ENCODE measurements at places on chromosomes 1 and 21. TPM values are rescaled to one million over a fixed set of nuclear protein-coding genes. Genes with fewer than 3 reads are reported as not detected.

DNA sequence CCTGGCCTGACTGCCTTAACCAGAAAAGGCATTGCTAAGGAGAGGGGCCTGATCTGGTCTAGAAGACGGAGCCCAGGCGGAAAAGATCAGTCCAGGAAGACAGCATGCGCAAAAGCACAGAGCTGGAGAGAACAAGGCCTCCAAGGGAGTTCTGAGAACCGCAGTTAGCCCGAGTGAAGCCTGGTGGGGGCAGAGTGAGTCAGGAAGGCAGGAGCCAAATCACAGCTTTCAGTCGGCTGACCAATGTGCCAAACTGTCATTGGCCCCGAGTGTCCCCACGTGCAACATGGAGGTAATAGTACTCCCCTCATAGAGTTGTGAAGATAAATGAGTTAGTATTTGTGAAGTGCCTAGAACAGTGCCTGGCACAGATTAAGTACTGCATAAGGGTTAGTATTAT, 1.2 kb upstream of the TSPAN2 start:
- DNase-seq: no peak

The SERTAD4 gene
- total RNA-seq: 7.5 TPM

DNA sequence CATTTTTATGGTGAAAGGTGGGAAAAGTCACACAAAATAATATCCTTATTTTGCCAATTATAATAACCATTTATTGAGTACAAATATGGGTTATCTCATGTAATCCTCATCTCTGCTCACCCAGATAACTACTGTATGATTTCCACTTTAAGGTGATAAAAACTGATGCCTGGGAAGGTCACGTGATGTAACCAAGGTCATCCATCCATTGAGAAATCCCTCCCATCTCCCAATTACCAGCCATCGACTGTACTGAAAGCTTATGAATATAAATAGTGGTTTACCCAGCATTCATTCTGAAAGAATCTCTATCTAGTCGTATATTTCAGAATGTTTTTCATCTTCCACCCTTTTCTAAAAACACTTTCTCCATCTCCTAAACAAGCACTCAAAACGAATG, 55.0 kb upstream of the IFNAR2 start:
- DNase-seq: no peak

GRCh38 chr1:110538075-110538474, 19.1 kb upstream of the KCNA10 start:
- DNase-seq: no peak

DNA sequence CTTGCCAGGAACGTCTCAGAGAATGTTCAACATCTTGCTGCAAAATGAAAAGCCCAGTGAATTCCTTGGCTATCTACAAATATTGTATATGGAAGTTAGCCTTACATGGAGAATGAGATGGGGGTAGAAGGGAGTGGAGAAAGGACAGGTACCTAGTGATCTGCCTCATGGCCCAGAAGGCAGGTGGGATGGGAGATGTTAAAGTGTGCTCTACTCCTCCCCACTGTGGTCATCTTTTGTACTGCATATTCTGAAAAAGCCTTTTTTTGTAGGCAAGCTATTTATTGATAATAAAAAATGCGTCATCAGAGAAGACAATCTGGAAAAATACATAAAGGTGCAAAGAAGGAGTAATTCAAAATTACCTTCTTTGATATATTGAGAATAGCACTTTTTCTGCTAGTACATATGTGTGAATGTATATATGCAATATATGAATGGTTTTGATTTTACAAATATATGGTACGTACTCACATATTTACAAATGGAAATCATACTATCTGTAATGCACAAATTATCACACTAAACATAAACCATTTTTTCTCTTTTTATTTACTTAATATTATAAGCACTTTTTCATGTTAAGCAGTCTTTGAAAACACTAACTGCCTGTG, 19.1 kb upstream of the SLC5A9 start:
- no peak for DNase-seq

The E2F2 gene
- total RNA-seq: 3.2 TPM

DNA sequence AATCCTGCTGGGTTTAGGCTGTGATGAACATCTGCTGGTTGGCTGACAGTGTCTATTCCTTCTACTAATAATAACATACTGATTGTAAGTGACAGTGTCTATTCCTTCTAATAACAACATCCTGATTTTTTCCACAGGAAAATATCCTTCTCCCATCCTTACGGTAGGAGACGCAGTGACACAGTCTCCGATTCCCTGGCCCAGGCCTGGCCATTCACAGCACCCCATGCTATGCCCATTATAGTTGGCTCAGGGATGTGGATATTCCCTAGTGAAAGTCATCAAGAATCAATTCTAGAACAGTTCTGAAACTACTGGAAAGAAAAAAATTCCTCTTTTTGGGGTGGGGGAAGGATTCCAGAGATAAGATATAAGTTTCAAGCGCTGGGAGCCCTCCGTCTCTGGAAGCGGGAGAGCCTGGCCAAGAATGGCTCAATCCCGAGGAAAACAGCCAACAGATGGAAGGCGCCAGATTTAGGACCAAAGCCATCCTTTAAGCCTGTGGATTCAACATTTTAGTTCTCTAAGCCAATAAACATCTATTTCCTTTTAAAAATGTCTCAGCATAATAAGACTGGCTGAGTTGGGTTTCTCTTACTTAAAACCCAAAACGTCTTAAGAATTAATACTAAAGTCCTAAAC, 88.6 kb downstream of the GPATCH2 start:
- DNase-seq: no peak

DNA sequence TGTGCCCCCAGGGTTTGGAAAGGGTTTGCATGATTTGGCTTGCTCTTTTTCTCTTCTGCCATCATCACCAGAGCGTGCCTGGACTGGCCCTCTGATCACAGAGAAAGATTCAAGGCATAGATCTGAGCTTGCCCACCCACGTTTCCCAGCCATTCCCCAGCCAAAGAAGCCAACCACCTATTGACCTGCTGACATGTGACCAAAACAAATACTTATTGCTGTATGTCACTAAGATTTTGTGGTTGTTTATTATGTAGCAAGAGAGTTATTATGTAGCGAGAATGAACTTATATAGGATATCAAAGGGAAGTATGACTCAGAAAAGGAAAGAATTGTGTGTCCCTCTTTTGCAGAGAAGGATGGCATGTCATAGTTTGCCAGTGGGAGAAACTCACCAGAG, 59.9 kb downstream of the UBE2U start:
- DNase-seq: no peak
